Activated CD4-positive, alpha-beta T cell treated with anti-CD3 and anti-CD28 coated beads for 48 hours (primary cell): ENCODE measurements at places on chromosomes 2 and 18.
A peak's percentile ranks its signal among the peaks of the same experiment; 100 is the strongest.

DNA sequence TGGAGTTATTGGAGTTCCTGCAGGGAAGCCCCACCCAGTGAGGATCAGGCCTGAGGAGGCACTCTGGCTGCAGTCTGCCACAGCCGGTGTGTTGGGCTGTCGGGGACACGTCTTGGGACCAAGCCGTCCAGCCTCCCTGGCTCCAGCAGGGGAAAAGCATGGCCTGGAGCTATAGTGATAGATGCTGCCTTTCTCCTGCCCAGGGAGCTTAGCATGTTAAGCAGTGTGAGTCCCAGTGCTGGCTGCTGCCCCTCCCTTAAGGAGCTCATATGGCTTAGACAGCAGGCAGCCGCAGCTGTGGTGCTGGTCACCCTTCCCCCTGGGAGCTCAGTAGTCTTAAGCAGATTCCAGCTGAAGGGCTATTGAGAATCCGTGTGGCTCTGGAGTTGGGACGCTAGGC, 78.9 kb downstream of the CERS6 start:
- DNase-seq = no peak

DNA sequence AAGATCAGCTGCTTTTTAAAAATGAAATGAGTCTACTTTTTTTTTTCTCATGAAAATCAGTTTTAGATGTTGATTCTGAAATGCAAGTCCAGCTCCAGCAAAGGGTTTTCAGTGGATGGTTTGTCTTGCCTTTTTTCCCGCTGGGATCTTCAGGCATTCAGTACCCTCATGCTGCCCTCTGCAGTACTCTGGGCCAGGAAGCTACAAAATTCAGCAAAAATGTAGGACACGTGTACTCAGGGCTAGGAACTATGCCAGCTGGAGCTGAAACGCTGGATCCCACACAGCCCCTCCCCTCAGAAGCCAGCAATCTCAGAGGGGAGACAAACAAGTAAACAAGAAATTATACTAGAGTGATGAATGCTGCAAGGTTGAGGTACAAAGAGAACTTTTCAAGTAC, 97.3 kb downstream of the MMADHC start:
- DNase-seq = no peak

DNA sequence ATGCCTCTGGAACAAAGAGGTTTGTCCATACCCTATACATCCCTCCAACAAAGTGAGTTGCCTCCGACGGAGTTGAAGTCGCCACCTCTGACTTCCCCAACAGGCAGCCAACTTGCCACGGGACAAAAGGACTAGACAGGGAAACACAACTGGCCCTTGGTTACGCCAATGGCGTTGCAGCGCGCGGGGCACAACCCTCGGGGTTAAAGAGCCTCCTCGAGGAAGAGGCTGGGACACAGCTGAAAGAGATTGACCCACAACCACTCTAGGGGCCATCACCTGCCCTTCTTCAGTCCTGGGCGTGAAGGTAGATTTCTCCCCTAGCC, 545 bp downstream of the GTF3C2 start:
- DNase-seq = no peak

DNA sequence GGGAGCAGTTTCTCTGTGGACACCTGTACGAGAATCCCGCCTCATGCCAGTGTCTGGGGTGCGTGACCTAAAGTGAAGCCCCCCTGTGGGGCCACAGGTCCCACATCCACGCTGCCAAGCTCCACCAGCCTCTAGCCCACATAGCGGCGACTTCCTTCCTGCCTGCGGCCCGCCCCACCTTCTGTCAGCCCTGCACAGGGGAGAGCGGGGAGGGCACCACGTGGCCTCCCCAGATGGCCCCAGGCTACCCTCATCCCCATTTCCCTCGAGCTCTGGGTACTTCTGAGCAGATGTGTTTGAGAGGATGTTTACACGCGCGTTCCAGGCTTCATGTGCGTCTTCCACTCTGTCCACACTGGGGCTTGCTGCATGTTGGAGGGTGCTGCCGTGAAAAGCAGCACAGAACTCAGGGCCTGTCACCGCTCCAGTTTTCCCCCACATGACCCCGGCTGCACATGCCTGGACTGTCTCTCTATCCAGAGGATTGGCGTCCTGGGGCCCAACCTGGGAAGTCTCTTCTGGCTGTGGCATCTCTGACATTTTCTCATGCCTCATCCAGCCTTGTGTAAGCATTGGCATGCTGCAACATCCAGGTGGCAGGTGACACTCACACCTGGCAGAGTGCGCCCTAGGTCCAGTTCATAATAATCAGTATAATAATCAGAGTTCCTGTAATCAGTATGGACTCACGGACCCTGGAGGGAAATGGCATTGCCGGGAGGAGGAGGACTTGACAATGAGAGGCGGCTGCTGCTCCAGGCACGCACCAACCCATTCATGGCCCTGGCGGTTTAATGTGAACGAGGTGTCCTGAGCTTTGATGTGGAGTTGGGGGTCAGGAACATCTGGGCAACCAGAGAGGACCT, 146.3 kb upstream of the TWIST2 start:
- DNase-seq = no peak

GRCh38 chr18:23539911-23540525, 36.7 kb downstream of the RMC1 start:
- DNase-seq = no peak

DNA sequence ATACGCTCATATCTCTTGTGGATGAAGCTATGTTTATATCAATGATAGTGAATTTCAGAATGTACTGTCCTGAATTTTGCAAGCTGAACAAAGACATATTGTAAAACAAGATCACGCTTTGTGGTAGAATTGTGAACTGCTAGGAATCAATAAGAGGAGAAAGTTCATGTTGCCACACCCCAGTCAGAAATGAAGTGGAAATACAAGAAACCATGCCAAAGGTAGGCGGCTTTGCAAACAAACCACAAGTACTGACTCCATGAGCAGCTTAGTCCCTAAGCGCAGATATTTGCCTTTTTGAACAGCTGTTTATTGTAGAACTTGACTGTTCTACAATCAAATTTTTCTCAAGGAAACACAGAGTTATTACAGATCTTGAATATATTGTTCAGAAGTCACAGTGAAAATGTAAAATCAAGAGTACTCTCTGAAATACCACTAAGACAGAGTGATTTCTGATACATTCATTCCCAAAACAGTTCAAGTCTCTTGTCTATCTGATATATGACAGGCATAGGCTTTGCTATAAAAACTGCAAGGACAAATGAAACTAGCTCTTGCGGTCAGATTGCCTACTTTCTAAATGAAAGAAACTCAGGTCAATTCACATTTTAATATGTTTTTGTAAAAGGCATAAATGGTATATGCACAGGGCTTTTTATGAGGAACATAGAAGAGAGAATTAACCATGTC, 120.9 kb upstream of the CDH19 start:
- no peak for DNase-seq

DNA sequence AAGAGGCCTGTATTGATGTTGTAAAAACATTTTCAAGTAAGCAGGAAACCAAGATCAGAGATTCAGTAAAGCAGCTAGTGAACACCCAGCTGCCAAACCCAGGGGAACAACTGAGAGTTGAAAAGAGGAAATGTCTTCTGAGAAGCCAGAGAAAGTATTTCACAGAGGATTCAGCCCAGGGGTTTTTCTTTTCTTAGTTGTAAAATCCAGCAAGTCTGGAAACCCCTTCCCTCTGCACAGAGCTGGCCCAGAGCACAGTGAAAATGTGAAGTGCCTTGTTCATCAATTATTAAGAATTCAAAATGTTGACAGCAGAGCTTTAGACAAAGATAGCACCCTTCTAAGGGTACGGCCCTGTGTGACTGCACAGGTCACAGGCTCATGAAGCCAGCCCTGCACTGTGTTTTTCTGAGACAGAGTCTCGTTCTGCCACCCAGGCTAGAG, 28.4 kb downstream of the AFF3 start:
- DNase-seq = no peak

DNA sequence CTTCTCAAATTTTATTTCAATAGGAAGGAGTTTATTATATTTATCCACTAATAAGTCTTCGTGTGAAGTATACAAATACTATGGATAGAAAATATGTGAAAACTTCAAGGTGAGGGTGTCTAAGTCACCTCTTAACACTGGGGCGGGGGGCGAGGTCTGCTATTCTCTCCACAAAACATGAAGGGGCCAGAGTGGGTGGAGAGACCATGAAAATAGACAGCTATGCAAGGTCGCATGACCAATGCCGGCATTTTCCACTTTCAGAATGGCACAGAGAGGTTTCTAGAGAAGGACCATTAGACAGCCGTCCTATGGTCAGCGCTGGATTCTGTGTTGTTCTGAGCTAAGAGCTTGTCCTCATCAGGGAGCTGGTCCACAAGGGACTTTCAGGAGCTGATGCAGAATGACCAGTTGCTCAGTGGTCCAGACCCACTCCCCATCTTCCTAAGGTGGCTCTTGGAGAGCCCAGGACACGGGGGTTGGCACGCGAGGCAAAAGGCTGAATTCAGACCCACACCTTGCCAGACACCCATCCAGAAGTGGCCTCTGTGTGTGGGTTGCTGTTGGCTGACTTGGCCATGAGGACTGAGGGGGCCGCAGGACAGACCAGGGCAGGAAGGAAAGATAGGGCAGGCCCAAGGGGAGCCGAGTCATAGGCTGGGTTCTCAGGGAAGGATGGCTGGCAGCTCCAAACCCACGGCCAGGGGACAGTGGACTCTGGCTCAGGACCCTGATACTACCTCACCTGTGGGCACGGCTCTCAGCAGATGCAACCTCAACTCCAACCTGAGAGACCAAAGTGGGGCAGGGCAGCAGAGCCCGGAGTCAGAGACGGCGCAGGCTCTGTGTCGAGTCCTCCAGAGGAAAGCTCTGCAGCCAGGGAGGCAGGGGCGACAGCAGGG, 69.8 kb downstream of the NDUFA10 start:
- no peak for DNase-seq

DNA sequence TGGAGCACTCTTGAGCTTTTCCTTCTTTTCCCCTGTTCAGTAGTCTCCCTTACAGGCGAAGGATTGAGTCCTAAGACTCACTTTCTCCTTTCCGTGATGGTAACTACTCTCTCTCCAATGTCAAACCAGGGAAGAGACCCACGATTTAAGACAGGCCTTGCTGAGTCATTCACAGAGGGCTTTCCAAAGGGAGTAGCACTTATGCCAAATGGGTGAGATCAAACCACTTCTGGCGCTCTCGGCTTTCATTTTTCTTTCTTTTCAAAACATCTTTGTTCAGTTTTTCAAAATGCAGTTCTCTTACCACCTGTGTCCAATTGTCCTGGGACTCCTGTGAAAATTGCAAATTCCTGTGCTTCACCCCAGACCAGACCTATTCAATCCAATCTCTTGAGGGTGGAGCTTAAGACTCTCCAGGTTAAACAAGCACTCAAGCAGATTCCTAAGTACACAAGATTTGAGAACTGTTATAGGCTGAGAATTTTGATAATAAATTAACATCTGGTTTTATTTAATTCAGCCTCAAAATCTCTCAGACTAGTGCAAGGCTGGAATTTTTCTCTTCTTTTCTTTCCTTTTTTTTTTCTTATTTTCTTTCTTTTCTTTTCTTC, 14.4 kb upstream of the MRPL19 start:
- no peak for DNase-seq

- peak; percentile 78 for DNase-seq
These were observed 221.8 kb downstream of the INSIG2 start for GRCh38 chr2:118309946-118310680.

DNA sequence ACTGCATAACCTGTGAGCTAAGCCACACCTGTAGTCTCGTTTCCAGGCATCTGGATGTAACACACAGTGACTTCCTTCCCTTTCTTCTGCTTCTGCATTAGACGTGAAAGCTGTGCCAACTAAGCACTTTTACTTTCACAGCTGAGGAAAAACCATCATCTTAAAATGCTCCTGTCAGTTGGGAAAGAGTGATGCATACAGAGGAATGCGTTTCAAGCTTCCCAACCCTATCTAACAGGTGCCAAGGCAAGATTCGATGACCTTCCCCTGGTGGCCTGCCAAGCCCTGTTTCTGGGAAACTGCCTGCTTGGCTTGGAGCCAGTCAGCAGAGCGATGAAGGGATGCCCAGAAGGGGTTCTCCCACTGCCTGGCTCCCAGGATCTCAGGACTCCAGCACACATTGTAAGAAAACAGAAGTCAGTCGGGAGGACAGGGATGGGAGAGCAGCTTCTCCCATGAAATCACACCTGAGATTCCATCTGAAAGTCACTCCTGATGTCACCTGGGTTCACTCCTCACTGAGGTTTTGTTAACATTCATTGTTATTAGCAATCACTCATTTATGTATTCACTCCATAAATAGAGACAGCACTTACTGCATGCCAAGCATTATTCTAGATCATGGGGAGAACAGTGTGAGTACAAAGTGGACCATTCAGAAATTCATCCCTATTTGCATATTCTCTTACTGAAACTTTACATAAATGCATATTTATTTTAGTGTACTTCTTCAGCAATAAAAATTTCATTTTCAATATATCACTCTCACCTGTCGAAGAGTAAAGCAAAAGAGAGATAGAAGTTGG, 64.1 kb downstream of the DTNA start:
- DNase-seq = no peak

DNA sequence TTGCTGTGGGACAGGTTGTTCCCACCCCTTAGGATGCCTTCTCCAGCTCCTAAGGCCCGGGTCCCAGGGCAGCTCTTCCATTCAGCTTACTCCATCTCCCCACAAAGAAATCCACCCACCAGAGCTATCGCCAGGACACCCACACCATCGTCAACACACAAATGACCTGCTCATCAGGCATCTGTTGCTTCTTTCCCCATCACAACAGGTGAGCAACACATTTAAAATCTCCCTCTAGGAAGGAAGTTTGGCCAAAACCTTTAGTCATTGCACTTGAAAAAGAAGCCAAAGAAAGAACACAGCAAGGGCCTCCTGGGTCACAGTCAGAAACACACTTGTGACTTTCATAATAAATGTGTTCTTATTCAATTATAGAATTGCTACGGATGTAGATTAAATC, 289.0 kb downstream of the PIEZO2 start:
- DNase-seq = no peak

DNA sequence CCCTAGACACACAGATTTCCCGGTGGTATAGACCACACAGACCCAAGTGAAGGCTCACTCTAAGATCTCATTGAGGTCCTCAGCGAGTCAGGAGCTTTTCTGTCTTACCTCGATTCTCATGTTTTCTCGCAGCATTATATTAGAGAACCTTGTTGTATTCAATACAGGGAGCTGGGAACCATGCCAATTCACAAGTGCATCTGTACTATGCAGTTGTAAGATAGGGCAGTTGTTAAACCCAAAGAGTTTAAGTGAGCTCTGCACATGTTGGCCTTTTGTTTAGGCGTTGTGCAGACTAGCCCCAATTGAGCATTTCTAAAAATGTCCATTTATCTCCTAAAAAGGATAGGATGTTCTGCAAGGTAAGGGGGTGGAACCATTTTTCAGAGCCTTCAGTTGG, 59.6 kb downstream of the FEZ2 start:
- DNase-seq = no peak

DNA sequence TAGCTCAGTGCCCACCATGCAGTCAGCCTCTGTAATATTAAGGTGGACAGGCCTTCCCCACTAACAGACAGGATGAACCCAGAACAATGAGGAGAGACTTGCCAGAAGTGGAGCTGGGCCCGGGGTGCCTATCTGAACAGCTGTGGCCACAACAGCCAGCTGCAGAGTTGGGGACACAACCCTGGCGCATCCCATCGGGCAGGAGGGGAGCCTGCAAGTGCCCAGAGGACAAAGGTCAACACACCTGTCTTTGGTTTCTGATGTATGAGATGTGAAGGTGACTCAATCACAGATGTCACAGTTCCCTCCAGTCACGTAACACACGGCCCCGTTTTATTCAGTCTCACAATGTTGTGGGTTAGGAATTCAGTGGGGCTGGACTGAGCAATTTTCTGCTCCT, 48.2 kb upstream of the TAF1B start:
- DNase-seq = no peak

GRCh38 chr2:3661149-3661660, 3.2 kb downstream of the ALLC start:
- DNase-seq = no peak
